ENCODE measurements at places on chromosomes 5 and 9.
A peak's percentile ranks its signal among the peaks of the same experiment; 100 is the strongest.

DNA sequence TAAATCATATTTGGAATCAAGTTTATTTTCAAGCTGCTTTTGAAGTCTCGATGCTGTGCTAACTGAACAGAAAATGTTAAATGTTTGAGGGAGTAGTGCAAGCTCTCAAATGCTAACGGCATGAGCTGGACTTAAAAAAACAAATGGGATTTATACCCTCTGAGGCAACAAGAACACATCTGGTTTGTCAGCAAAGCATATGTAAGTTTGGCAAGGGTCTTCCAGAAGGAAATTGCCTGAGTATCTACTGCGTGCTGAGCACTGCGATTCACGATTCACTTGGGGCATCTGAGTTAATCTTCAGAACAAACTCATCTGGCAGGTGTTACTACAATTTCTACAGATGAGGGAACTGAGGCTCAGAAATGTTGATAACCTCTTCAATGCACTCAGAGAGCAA, 98.4 kb upstream of the C9orf72 start:
- DNase-seq: no peak

GRCh38 chr9:16784002-16784401, 86.5 kb downstream of the BNC2 start:
- DNase-seq: no peak

GRCh38 chr9:7286101-7286500, 513.5 kb downstream of the DMAC1 start:
- DNase-seq: no peak

- DNase-seq: peak; percentile 54
These were observed 53.8 kb upstream of the CLINT1 start for GRCh38 chr5:157912621-157913325.

- no peak for DNase-seq
These were observed 1160.4 kb downstream of the EFNA5 start for GRCh38 chr5:106510321-106510720.
